ENCODE measurements at places on chromosomes 11 and 22.
A peak's percentile ranks its signal among the peaks of the same experiment; 100 is the strongest.

DNA sequence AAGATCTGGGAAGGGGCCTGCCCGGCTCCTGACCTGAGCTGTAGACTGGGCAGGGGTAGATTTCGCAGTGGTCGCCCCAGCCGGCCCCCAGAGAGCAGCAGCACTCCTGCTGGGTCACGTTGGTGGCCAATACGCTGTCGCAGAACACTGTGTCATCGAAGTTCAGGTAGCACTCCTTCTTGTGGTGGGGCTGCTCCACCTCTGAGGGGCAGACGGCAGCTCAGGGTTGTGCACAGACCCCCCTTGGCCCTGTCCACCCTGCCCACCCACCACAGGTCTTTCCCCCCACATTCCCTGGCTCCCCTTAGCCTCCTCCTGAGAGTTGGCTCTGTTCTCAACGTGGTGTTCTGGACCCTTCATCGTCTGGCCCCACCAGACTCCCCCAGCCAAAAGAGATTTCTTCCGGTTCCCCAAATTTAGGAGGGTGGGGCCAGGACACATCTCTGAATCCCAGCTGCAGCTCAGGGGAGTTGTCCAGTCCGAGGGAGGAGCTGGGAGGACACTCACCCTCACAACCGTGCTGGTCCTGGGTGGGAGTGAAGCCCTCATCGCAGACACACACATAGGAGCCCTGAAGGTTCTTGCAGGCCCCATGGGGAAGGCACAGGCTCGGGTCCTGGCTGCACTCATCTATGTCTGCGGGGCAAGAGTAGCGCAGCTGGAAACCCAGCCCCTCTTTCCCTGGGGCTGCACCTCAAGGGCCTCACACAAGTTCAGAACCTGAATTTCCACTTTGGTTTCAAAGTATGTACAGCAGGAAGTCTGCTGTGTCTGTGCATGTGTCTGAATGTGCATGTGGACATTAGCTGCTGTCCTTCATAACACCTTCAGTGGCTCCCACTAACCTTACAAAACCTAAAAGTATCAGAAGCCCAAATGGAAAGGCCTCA, 16.5 kb downstream of the SCYL1 start:
- DNase-seq, result no peak

DNA sequence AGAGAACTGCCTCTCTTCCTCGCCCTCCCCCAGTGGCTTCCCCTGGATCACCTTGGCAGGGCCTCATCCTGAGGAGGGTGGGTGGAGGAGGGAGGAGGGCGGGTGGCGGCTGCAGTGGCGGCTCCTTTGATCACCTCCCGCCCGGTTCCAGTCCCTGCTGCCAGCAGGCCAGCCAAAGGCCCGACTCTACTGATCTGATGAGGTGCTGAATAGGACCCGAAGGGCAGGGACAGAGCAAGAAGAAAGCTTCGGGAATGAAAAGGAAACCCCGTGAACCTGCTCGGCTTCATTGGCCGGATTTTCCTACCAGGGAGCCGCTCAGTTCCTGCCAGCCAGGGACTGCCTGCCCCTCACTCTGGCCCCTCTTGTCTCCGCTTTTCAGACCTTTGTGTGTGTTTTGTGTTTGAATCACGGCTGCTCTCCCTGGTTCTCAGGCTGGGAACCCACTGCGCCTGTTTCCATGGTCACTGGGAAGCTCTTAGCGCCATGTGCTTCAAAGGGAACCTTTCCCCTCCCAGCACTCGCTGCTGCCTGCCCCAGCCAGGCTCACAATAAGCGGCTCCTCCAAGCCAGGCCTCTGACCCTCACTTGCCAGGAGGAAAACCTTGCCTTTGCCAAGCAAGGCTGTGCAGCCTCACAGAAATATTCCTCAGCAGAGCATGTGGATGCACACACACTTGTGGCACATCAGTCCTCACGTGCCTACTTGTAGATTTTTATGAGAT, 56.8 kb downstream of the C22orf31 start:
- DNase-seq, result no peak

- no peak for DNase-seq
Observed at GRCh38 chr11:45216031-45216430, 69.6 kb downstream of the PRDM11 start.

GRCh38 chr11:63510360-63511047, 4.6 kb downstream of the LGALS12 start:
- no peak for DNase-seq

GRCh38 chr11:45082744-45083543, 63.5 kb upstream of the PRDM11 start:
- peak; percentile 78 for DNase-seq

DNA sequence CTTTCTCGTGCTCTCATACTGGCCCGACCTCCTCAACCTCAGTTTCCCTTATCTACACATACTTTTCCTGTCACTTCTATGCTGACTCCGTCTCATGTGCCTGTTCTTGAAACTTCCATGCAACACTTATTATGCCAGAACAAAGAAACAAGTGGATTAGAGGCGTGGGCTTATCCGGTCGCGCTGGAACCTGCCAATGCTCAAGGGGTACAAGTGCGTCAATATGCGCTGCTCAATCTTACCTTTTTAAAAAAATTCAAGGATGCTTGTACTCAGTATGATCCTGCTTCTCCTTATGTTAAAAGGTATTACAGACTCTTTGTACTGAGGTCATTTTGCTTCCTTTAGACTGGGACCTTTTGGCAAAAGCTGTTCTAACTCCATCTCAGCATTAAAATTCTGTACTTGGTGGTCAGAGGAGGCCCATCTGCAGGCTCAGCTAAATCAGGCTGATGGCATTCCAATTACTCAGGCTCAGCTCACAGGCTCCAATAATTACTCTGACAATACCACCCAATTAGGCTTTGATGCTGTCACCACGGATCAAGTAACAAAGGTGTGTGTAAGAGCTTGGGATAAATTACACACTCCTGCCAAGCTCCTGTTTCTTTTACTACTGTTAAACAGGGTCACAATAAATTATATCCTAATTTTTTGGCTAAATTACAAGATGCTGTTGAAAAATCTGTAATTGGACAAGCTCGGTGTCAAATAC, 26.3 kb upstream of the ALDH3B2 start:
- no peak for DNase-seq

GRCh38 chr22:22894740-22895731, 7.4 kb downstream of the IGLL5 start:
- DNase-seq, result no peak

GRCh38 chr11:120079750-120080610, 57.9 kb downstream of the TRIM29 start:
- DNase-seq, result peak; percentile 35

- no peak for DNase-seq
Observed at GRCh38 chr22:35274154-35274871, 17.0 kb downstream of the HMGXB4 start.

DNA sequence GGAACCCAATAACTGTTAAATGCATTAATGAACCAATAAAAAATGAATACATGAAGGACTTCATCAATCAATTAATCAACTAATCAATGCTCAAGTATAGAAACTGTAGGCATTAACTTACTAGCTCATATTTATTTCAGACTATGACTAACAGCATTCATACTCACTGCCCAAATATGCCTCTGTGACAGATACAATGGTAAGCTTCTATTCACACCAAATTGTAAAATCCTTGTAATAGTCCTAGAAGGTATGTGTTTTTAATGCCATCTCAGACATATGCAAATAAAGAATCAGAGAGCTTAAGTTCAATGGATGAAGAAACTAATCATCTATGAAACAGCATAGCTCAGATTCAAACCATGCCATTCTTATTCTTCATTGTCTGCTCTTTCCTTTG, 1253.6 kb upstream of the TENM4 start:
- no peak for DNase-seq

DNA sequence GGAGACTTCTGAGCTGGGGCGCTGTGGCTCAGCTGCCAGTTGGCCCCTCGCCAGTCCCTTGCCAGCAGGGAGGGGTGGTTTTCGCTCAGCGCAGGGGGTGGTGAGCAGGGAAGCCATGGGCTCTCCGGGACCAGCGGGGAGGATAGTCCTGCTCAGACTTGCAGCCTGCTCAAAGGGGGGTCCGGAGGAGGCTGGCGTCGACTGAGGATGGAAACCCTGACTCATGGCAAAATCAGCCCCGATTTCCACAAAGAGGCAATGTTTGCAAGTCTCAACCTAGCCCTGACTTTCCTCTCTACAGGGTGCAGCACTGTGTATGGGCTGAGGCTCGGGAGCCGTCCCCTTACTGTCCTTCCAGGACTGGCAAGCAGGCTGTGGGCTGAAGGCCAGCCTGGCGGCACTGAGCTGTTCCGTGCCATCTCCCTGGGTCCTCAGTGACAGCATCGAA, 35.1 kb downstream of the FBLN1 start:
- DNase-seq, result no peak

DNA sequence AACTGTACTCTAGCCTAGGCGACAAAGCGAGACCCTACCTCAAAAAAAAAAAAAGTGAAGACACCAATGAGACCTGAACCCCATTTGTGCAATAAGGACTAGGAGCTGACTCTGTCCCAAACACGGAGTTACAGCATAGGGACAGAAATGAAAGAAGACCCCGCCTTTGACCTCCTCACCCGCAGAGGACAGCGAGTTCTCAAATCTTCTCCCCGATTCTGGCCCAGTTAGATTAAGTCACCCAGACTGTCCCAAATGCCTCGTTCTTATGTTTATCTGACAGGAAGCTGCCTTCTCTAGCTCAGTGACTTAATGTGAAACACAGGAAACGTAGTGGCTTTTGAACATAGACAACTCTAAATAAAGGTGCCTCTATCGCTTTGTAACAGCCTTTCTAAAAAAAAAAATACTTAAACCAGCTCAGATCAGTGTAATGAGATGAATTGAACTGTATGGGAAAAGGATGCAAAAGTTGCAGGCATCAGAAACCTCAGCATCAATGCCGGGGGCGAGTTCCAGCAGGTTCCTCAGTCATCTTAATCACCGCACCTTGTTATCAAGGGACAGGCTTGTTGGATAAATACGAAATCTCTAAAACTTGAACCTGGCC, 10.6 kb downstream of the MYH9 start:
- DNase-seq, result peak; percentile 71

- DNase-seq, result no peak
Observed at GRCh38 chr11:83051760-83052671, 19.7 kb downstream of the RAB30 start.

DNA sequence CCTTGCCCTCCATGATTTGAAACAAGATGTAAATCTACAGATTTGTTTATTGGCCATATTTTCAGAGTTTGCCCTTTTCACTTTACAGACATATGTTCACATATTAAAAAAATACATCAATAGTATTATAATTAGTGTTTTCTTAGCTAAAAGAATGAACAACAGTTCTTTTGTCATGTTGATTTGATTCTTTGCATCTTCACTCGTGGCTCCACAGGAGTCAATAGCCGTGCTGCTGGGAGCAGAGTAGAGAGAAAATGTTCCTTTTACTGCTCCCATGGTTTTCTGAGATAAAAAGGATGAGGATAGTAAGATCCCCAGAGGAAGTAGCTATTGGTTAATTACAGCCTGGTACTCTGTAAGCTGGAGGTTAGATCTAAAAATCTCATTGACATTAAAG, 151.2 kb downstream of the PGR start:
- no peak for DNase-seq

DNA sequence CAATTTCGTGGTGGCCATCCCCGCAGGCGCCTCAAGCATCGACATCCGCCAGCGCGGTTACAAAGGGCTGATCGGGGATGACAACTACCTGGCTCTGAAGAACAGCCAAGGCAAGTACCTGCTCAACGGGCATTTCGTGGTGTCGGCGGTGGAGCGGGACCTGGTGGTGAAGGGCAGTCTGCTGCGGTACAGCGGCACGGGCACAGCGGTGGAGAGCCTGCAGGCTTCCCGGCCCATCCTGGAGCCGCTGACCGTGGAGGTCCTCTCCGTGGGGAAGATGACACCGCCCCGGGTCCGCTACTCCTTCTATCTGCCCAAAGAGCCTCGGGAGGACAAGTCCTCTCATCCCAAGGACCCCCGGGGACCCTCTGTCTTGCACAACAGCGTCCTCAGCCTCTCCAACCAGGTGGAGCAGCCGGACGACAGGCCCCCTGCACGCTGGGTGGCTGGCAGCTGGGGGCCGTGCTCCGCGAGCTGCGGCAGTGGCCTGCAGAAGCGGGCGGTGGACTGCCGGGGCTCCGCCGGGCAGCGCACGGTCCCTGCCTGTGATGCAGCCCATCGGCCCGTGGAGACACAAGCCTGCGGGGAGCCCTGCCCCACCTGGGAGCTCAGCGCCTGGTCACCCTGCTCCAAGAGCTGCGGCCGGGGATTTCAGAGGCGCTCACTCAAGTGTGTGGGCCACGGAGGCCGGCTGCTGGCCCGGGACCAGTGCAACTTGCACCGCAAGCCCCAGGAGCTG, 24.8 kb downstream of the ADAMTS15 start:
- no peak for DNase-seq

DNA sequence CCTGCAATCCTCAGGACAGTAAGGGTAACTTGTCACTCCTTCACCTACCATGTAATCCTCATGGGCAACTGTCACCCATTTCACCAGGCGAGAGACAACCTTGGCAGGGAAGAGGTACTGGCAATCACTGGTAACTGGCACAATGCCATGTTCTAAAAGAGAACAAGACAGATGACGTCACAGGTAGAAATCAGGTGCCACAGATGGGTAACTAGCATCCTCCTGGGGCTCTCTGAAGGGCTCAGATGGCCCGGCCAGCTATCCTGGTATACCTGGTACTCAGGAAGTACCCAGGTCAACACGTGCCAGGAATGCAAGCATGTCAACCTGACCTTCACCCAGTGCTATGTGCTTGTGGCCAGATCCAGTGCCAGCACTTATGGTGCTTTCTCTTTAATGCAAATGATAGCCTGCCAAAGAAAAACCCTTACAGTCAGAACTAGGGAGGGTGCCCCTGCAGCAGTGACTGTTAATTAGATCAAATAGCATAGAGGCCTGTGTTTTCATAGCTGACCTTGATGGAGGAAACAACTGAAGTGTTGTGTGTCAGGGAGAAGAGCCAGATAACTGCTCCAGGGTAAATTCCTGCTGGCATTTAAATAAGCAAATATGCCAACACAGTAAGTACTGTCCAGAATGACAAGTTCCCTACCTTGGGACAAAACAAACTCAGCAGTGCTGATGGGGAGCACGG, 36.2 kb downstream of the THOC5 start:
- DNase-seq, result no peak

- DNase-seq, result no peak
Observed at GRCh38 chr11:46668480-46669085, 31.8 kb downstream of the ARHGAP1 start.

DNA sequence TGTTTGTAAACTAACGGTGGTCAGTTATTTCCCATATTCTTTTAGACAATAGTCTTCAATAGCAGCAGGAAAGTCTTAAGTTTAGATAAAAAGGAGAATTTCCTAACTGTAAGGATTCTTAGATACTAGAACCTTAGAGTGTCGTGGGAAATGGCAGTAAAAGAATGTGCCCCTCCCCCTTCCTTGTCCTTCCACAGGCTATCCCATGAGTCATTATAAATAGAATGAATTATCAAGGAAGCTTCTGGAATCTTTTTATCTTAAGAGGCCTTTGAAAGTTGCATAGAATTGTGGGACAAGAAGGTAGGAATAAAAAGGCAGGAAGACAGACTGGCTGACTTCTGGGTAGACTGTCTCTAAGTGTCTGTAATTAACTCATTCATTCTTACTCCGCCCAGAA, 165.2 kb upstream of the TBCEL start:
- DNase-seq, result no peak

- no peak for DNase-seq
Observed at GRCh38 chr22:46377525-46378425, 42.3 kb downstream of the TRMU start.

- no peak for DNase-seq
Observed at GRCh38 chr11:36019722-36020121, 75.9 kb downstream of the LDLRAD3 start.
